ENCODE measurements at places on chromosomes 11 and 22.

GRCh38 chr11:117143390-117143789 is 697 bp upstream of the PAFAH1B2 start:
- DNase-seq, result no peak

GRCh38 chr11:43575913-43576310 is 104.6 kb upstream of the HSD17B12 start:
- no peak for DNase-seq

DNA sequence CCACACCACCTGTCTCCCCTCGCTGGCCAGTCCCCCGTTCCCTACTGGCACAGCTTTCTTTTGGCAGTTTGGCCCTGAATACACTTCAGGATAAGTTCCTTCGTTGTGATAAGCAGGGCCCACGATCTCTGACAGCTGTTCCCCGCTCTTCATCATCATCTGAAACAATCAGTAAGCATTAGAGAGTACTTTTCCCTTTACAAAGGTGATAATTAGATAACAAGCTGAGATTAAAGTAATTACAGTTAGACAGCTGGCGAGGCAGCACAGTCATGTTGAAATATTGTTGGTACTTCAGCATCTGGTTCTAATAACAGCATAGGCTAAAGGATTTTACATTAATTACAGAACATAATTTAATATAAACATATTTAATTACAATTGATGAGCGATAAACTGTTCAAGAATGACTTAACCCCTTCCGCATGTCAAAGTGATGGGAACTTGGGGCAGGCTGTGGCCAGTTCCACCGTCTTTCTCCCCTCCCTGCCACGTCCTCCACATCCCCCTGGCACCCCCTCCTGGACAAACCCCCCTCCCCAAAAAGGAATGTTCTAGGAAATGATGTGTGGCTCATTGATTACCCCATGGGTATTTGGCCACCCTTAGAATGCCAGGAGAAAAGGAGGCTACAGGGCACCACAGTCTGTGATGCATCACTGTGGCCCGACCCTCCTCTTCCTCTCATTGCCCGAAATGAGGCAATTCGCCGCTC is 134.9 kb downstream of the RCN1 start:
- no peak for DNase-seq

- no peak for DNase-seq
These were observed 11.4 kb downstream of the ZNRF3 start for GRCh38 chr22:28894807-28895206.

DNA sequence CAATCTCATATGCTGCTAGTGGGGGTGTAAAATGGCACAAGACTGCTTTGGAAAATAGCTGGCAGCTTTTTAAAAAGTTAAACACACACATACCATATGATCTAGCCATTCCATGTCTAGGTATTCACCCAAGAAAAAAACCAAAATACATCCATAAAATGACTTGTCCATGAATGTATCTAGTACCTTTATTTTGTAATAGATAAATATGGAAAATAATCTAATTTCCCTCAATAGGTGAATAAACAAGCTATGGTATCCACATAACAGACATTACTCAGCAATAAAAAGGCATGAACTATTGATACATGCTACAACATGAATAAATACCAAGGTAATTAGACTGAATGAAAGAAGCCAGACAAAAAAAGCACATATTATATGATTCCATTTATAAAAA is 22.9 kb downstream of the RNF141 start:
- DNase-seq, result no peak

DNA sequence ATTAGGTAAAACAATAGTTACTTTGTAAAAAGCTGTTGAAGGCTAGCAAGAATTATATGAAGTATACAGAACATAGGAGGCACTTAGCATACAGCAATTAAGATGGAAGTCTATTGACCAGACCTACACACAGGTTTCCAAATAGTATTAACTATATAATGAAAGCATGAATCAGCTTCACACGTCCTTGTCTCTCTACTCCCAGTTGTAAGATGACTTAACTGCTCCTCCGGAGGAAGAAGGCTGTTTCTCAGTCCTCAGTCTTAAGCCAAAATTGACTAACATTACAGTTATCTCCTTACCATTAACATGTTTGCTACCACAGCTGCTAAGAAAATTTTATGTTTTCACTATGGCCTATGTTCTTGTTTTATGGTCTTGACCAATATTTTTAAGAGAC is 24.7 kb downstream of the SIK3 start:
- DNase-seq, result no peak

- DNase-seq, result no peak
These were observed 62.6 kb downstream of the TRAF6 start for GRCh38 chr11:36447514-36447913.

- DNase-seq, result no peak
These were observed 485.9 kb upstream of the TENM4 start for GRCh38 chr11:79926707-79927106.

DNA sequence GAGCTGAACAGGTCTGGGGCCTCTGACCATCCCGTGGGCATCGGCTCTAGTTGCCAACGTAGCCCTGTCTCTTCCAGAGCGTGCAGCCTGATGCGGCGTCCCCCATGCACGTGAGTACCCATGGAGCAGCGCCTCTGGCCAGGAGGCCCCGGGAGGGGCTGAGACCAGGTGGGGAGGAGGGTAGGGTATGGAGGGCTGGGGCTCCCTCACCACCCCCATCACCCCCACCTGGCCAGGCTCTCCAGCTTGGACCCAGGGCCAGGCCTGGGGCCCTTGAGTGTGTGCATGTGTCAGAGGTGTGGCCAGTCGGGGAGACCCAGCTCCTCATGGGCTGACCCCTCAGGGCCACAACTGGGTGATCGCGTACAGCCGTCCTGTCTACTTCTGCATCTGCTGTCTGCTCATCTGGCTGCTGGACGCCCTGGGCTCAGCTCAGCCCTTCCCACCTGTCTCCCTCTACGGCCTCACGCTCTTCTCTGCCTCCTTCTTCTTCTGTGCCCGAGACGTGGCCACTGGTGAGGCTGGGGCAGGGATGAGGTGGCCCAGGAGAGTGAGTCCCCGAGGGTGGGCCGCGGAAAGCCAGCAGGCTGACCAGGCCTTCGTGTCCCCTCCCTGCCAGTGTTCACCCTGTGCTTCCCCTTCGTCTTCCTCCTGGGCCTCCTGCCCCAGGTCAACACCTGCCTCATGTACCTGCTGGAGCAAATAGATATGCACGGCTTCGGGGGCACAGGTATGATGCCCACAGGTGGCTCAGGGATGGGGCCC is 8.5 kb downstream of the PCNX3 start:
- no peak for DNase-seq

DNA sequence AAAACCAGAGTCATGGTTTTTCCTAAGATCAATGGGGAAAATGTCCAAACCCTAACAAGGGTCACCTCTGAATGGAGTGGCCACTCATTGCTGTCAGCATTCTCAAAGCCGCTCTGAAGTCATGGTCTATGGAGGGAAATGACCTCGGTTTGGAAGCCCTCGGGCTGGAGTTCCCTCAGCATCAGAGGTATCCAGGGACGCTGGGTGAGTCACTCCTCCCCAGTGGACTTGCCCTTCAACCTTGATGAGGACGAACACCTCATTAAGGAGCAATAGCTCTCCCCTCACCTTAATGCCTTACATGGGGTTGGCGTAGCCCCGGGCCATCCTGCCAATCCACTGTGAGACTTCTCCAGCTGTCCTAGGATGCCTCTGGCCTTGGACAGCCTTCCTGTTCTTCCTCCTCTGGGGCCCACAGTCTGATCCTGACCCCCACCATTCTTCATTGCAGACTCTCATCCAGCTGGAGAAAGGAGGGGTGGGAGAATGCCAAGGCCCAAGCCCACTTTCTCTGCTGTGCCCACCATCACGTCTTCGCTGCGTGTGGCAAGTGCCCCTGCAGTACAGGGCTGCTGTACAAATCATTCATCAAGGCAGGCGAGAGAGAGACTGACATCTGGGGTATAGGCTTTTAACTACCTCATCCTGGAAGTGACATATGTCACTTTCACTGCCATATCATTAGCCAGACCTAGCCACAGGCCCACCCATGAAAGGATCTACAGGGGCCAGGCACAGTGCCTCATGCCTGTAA is 25.4 kb upstream of the MYH9 start:
- DNase-seq, result no peak

- DNase-seq, result no peak
These were observed 303.7 kb upstream of the ARHGAP42 start for GRCh38 chr11:100383357-100383865.

DNA sequence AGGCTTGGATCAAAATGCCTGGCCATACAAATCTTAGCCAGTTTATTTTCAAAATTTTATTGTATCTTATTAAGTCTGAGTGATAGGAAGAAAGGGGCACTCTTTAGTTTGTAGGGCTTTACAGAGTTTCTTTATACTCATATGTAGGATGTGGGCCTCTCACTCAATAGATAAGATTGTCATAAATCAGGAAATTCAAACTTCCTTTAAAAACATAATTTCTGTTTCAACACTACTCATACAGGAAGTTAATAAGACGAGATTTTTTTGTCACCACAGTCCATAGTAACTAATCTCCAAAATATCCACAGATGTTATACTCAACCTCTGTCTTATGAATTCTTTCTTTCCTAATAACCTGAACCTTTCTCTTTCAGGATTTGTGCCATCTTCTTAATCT is 13.3 kb upstream of the OR56B4 start:
- no peak for DNase-seq

DNA sequence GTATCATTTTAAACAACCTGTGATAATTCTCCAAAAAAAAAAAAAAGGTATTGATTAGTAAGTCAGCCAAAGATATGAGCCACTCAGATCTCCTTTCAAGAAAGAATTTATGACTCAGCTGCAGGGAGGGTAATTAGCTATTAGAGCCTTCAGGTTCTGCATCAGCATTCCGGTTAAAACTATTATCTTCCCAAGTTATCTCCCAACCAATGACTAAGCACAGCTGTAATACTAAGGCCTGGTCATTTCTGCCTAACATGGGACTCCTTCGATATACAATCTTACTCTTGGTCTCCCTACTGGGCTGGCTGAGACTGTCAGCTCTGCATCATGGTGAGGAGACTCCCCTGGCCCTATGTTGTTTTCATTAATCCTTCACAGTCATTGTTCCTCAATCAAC is 60.4 kb downstream of the SBF2 start:
- DNase-seq, result no peak

DNA sequence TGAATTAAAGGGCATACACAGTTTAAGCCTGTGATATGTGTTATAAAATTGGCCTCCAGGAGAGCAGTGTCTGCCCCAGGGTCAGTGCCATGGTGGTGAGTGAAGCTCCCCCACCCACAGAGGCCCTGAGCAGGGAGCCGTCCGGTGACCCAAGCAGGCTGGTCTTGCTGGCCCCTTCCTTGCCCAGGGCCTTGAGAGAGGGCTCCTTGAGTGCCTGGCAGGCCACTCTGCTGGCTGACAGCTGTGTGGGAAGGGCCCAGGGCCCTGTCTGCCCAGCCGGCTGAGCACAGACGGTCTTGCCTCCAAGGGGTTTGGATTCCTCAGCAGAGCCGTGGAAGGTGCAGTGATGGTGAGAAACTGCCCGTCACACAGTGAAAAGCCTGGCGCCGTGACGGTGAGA is 25.9 kb downstream of the PTDSS2 start:
- DNase-seq, result no peak

GRCh38 chr11:66933531-66933930 is 24.7 kb downstream of the PC start:
- DNase-seq, result no peak

- DNase-seq, result no peak
These were observed 301.8 kb downstream of the AASDHPPT start for GRCh38 chr11:106379265-106379664.

- no peak for DNase-seq
These were observed 667.3 kb downstream of the OPCML start for GRCh38 chr11:132864811-132865576.

- DNase-seq, result no peak
These were observed 451.3 kb downstream of the METTL15 start for GRCh38 chr11:28559492-28559891.

GRCh38 chr22:25038239-25038638 is 85.7 kb downstream of the KIAA1671 start:
- no peak for DNase-seq

DNA sequence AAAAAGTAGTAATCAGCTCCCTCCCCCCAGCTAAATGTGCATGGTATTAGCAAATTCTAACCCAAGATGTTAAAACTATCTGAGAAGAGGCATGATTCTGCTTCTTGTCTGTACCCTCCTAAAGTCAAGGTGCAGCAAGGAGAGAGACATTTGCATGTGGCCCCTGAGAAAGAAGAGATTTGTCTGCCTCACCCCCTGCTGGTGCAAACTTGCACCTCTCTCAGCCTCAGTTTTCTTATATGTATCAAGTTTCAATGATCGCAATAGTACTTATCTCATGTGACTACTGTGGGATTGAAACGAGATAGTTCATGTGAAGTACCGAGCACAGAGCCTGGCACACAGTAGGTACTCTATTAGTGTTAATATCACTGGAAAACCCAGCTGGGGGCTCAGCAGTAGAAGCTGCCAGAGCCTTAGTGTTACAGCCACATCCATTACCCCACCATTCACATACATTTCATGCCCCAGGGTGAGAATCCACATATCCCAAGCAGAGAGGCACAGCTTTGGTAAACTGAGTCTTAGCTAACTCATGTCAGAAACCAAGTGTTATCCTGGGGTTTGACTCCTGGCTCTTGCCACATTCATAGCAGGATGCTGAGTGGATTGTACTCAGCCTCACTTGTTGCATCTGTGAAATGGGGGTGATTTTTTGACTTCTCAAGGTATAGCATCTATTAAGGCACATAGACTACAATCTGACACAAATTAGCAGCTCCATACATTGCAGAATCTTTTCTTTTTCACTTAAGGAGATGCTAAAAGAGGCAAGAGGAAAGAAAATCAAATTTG is 24.9 kb downstream of the CD44 start:
- no peak for DNase-seq

- no peak for DNase-seq
These were observed 48.6 kb downstream of the ELFN2 start for GRCh38 chr22:37378642-37379058.

GRCh38 chr11:130720232-130721022 is 195.9 kb downstream of the SNX19 start:
- DNase-seq, result no peak

- DNase-seq, result no peak
These were observed 205.4 kb upstream of the CARD18 start for GRCh38 chr11:105344938-105345337.

GRCh38 chr22:19325296-19325948 is 33.9 kb upstream of the CLTCL1 start:
- DNase-seq, result no peak

DNA sequence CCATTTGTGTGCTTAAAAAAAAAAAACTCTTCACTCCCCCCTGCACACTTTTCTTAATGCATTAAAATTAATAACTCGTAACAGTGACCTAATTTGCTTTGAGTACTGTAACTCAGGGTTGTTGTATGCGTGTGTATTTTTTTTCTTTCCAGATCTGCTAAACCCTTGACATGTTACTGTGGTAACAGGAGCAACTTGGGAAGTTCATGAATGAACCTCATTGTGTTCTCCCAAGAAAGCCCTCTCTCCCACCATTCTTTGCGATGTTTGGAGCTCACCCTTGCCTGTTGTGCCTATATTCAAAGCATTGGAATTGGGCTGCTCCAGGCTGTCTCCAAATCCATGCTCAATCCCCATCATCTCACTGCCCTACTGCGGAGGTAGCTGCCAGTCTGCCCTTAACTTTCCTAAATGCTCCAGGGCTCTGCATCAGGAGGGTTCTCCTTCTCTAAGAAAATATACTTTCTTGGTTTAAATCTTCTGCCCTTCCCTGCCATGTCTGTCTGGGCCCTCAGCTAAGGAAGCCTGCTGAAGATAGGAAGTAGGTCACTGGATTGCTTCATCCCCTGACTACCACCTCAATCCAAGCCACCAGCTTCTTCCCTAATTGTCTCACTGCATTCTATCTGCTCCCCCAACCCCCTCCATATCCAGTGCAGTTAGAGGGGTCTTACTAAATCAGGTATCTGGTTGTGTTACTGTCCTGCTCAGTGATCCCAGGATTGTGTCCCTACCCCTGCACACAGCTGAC is 70.3 kb downstream of the KIRREL3 start:
- no peak for DNase-seq
